ENCODE measurements at places on chromosomes 7 and 10. TPM values are rescaled to one million over a fixed set of nuclear protein-coding genes. Genes with fewer than 3 reads are reported as not detected.

The KAT6B gene
- 27.8 TPM for total RNA-seq

The ZP3 gene
- 0.83 TPM for total RNA-seq

The CHRM2 gene
- total RNA-seq: 144 TPM

The MAGI2 gene
- total RNA-seq: 27.2 TPM

GRCh38 chr7:39958038-39958437 lies 8.0 kb downstream of the CDK13 start:
- no peak for DNase-seq
- H3K4me1 ChIP-seq: peaks cover 7% of the 10 kb centered on the region
- no peaks in the 10 kb centered on the region for H3K36me3 ChIP-seq
- no peaks in the 10 kb centered on the region for H3K27me3 ChIP-seq

DNA sequence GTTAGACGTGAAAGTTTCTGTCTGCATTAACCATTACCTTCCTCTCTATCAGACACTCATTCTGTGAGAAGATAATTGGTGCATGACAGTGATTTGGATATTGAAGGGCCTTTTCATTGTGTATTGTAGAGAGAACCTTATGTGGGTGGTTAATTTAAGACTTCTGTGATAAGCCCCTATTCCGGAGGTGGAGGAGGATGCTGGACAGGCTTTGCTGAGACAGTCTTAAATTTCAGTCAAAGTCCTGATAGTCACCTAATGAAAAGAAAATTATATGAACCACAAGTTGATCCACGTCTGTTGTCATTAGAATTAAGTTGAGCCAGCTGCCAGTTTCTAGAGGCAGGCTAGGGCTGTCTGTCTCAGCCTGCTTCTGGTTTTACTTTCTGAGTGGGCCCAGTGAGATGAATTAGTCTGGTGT lies 62.9 kb downstream of the CELF2 start:
- no peak overlapping the region for H3K4me3 ChIP-seq
- no peak overlapping the region for H3K27ac ChIP-seq
- H3K4me1 ChIP-seq: no peaks in the 10 kb centered on the region
- no peaks in the 10 kb centered on the region for H3K27me3 ChIP-seq
- no peak for DNase-seq
- H3K36me3 ChIP-seq: no peaks in the 10 kb centered on the region

- no peak overlapping the region for H3K4me3 ChIP-seq
- H3K27ac ChIP-seq: no peak overlapping the region
- peak; percentile 46 for DNase-seq
- H3K36me3 ChIP-seq: no peaks in the 10 kb centered on the region
- peaks cover 8% of the 10 kb centered on the region for H3K4me1 ChIP-seq
Measured at GRCh38 chr10:14124941-14125340, 205.8 kb downstream of the FRMD4A start.

- H3K4me3 ChIP-seq: no peak overlapping the region
- DNase-seq: no peak
- no peaks in the 10 kb centered on the region for H3K27me3 ChIP-seq
- no peaks in the 10 kb centered on the region for H3K4me1 ChIP-seq
- no peak overlapping the region for H3K27ac ChIP-seq
Measured at GRCh38 chr10:97608991-97609561, 19.6 kb downstream of the C10orf62 start.

GRCh38 chr7:55887821-55888247 lies 578 bp downstream of the ZNF713 start:
- no peak overlapping the region for H3K27ac ChIP-seq
- H3K36me3 ChIP-seq: no peaks in the 10 kb centered on the region
- H3K27me3 ChIP-seq: no peaks in the 10 kb centered on the region
- H3K4me3 ChIP-seq: peak overlapping the region; percentile 66
- no peaks in the 10 kb centered on the region for H3K4me1 ChIP-seq
- DNase-seq: no peak

- peaks cover 74% of the 10 kb centered on the region for H3K36me3 ChIP-seq
- H3K4me3 ChIP-seq: no peak overlapping the region
- no peak for DNase-seq
- peaks cover 24% of the 10 kb centered on the region for H3K4me1 ChIP-seq
Measured at GRCh38 chr7:128837521-128837921, 7.3 kb downstream of the FLNC start.

DNA sequence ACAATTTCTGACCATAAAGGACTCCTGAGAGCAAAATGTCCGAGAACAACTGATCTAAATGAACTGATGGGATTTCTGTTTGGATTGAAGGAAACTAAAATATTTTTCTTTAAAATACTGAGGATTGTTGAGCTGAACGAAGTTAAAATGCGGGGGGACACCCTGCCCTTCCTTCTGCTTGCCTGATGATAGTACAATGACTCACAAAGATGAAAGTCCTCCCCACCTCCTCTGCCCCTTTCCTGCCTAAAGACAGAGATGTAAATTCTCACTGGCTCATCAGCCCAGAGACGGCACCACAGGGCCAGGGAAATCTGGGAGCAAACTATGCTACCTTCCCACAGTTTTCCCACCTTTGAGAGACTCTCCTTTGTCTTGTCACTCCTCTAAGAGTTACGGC lies 180.6 kb downstream of the PHTF2 start:
- H3K4me3 ChIP-seq: no peak overlapping the region
- no peaks in the 10 kb centered on the region for H3K27me3 ChIP-seq
- no peaks in the 10 kb centered on the region for H3K4me1 ChIP-seq
- peak; percentile 73 for DNase-seq
- no peaks in the 10 kb centered on the region for H3K36me3 ChIP-seq

GRCh38 chr7:135672560-135673359 lies 10.4 kb downstream of the STMP1 start:
- H3K27ac ChIP-seq: no peak overlapping the region
- peaks cover 9% of the 10 kb centered on the region for H3K4me1 ChIP-seq
- no peaks in the 10 kb centered on the region for H3K27me3 ChIP-seq
- H3K4me3 ChIP-seq: no peak overlapping the region
- DNase-seq: peak; percentile 84
- peaks cover 5% of the 10 kb centered on the region for H3K36me3 ChIP-seq

DNA sequence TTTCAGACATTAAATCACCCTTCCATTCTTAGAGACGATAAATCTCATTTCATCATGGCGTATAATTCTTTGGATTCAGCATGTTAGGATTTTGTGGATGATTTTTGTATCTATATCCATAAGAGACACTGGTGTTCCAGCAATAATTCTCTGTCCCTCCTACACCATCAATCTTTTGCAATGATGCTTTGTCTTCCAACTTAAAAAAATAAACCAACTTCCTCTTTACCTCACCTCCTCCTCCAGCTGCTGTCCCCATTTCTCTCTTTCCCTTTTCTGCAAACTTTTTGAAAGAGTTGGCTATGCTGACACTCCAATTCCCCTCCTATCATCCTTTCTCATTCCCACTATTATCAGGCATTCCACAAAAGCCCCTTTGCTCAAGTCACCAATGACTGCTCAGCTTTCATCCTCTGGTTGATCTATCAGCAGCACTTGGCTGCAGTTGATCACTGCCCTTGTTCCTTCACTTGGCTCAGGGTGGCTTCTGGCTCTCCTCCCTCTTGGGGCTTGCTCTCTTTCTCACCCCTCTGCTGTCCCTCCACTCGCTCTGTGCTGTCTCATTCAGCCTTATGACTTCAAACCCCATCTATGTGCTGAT lies 130.0 kb downstream of the ARHGAP22 start:
- no peak overlapping the region for H3K27ac ChIP-seq
- H3K4me1 ChIP-seq: peaks cover 14% of the 10 kb centered on the region
- no peaks in the 10 kb centered on the region for H3K27me3 ChIP-seq
- no peak for DNase-seq
- H3K4me3 ChIP-seq: no peak overlapping the region

GRCh38 chr7:64685091-64685490 lies 19.2 kb downstream of the ZNF107 start:
- no peaks in the 10 kb centered on the region for H3K27me3 ChIP-seq
- no peak overlapping the region for H3K4me3 ChIP-seq
- H3K36me3 ChIP-seq: peaks cover 45% of the 10 kb centered on the region
- no peaks in the 10 kb centered on the region for H3K4me1 ChIP-seq

DNA sequence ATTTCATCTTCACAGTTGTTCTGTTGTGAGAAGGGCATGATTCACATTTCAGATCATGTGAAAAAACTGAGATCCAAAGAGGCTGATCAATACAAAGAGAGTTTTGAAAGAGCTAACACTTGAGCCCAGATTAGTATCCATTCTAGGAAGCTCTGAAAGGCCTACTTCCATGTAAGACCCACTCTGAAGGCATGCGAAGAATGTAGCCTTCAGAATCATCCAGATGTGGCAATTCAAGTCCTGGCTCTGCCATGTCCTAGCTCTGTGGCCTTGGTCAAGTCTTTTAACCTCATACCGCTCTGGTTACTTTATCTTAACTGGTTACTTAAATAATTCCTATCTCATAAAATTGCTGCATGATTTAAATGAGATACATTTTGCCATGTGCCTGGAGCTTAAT lies 111.1 kb downstream of the FZD1 start:
- no peak overlapping the region for H3K27ac ChIP-seq
- no peak for DNase-seq
- H3K27me3 ChIP-seq: peaks cover 2% of the 10 kb centered on the region
- no peaks in the 10 kb centered on the region for H3K4me1 ChIP-seq
- H3K36me3 ChIP-seq: no peaks in the 10 kb centered on the region

DNA sequence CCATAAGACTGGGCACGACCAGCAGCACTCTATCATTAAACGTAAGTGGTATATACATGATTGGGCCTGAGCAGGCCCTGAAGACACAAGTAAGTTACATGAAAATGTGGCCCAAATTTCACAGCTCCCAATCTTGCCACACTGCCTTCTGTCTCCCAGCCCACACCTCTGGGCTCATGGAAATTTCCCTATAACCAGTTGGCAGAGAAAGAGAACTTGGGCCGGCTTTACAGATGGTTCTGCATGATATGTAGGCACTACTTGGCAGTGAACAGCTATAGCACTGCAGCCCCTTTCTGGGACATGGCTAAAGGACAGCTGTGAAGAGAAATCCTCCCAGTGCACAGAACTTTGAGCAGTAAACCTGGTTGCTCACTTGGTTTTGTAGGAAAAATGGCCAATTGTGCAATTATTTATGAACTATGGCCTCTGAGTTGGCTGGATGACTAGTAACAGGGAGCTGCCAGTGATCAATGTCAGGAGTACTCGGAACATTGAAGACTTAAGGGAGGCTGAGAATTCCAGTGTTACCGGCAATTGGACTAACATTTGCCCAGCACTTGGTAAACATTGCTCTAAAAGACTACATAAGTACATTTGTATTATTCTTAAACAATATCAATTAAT lies 1006.6 kb upstream of the LRRN3 start:
- no peaks in the 10 kb centered on the region for H3K4me1 ChIP-seq
- DNase-seq: peak; percentile 28
- no peak overlapping the region for H3K4me3 ChIP-seq
- no peak overlapping the region for H3K27ac ChIP-seq

DNA sequence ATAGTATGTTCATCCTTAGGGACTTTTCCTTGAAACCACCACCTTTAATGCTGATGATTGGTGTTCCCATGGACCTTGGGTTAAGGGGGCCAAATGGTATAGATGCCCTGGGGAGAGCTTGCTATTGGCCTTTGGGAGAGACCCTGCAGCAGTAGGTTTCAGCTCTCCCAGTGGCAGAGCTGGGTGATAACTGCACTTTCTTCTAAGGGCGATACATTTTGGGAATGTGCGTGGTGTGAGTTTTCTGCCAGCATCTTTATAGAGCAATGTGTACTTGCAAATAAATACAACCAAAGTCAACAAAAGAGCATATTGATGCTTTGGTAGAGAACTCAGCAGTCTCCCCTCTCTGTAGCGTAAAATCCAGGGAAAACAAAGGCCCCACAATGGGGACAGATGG lies 404.1 kb downstream of the PAXIP1 start:
- no peak for DNase-seq
- H3K4me3 ChIP-seq: no peak overlapping the region
- H3K27ac ChIP-seq: no peak overlapping the region

DNA sequence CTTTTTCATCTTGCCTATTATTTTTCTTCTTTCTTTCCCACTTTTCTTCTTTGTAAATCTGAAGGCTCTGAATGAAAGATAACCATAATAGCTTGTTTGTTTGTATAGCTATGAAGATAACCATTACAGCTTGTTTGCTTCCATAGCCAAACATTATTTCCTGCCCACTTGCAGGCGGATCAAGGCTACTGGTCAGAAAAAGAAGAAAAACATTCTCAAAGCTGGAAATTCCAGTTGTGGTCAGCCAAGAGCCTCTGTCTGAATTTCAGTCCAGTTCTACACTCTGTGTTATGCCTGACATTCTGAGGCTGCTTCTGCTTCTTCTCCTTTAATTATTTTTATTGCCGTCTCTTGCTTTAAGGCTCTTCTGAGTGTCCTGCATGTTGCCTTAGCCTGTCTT lies 48.9 kb downstream of the TMEM178B start:
- H3K4me1 ChIP-seq: no peaks in the 10 kb centered on the region
- H3K27ac ChIP-seq: no peak overlapping the region
- no peak for DNase-seq

DNA sequence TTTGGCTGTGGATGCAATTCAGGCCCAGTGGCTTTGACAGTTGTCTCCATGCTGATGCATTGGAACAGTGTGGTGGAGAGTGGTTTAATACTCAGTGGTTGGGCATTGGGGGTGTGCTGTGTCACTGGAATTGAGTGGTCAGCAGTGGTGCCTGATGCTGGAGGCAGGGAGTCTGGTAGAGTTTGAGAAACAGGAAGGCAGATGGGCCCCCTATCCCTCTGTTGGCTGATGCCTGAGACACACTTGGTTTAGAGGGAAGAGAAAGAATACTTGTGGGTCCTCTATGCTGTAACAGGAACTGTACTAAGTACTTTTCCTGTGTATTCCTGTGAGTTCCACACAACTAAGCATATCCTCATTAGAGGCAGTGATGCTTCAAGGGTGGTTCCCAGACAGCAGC lies 55.4 kb downstream of the EEPD1 start:
- no peaks in the 10 kb centered on the region for H3K36me3 ChIP-seq

- H3K4me3 ChIP-seq: no peak overlapping the region
- no peak overlapping the region for H3K27ac ChIP-seq
- no peaks in the 10 kb centered on the region for H3K27me3 ChIP-seq
Measured at GRCh38 chr10:112160834-112161233, 22.7 kb downstream of the GPAM start.

DNA sequence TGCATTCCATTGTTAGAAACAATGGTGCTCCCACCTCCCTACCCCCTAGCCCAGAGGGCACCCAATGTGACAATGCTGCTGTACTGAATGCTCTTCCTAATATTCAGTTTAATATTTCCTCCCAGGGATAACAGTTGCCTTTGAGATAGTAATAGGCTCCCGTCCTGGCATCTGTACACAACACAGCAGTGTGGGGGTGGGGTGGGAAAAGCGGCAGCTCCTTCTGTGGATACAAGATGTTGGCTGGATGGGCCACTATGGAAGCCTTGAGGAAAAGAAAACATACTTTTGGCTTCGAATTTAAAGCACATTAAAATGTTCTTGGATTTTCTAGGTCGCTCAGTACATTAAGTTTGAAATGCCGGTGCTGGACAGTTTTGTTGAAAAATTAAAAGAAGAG lies 9.2 kb upstream of the ZNF22 start:
- H3K4me3 ChIP-seq: no peak overlapping the region
- no peak for DNase-seq
- peaks cover 11% of the 10 kb centered on the region for H3K36me3 ChIP-seq
- H3K4me1 ChIP-seq: peaks cover 53% of the 10 kb centered on the region
- no peak overlapping the region for H3K27ac ChIP-seq
- H3K27me3 ChIP-seq: no peaks in the 10 kb centered on the region
